Left colon (tissue), 2 donors: ENCODE measurements at places on chromosomes 7 and 10.

DNA sequence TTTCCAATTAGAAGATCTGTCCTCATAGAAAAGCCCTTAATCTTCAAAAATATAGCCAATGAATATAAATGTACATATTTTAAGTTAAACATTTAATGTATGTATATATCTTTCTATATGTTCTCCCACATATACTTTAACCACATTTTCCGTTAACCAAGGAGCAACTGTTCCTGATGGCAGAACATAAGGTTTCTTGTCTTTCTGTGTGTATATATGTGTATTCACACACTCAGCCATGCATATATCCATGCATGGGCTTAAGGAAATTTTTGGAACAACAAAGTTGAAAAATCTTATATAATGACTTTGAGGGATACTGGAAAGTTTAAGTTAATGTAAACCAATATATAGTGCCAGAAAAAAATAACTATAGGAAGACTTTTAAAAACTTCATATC lies 274.0 kb downstream of the DGKB start:
- no peak for DNase-seq

GRCh38 chr7:35246819-35247218 lies 7.1 kb downstream of the TBX20 start:
- no peak for DNase-seq

DNA sequence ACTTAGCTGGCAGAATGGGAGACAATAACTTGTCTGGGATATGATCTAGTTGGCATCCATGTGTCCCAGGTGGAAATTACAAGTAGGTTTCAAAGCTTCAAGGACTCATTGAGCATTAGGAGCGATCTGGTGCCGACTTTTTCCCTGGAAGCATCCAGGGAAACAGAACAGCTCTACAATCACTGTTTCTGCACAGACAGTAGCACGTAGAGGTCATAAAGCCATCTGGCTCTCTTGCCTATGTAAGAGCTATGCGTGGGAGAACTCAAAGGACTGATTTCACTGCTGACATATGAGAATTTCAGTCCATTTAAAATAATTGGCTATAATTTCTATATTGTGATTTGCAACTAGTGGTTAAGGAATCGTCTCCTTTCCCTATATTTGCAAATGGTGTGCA lies 791.7 kb downstream of the REEP3 start:
- DNase-seq = no peak

DNA sequence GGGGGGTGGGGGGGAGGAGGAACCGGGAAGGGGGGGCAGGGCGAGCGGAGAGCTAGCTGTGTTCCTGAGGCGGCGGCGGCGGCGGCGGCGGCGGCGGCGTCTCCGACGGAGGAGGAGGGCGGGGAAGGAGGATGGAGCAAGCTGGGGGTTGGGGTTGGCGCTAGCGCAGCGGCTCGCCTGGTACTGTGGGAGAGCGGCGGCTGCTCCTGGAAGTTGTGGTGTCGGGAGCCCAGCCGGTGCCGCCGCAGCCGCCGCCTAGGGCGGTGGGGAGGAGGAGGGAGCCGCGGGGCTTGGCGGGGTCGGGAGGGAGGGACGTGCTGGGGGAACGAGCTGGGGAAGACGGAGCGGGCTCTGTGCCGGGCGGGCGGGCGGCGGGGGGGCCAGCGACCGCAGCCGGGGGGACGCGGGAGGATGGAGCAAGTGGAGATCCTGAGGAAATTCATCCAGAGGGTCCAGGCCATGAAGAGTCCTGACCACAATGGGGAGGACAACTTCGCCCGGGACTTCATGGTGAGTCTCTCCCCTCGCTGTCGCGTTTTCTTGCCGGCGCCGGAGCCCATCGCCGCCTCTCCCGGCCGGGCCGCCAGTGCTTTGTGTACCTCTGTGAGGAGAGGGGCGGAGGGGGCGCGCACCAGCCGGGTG lies at the start of gene PTPN12:
Gene PTPN12 (plus strand): TSS at position 160 of the 642 bp plus-strand sequence. CDS start 252 bp downstream, at position 412.
- no peak for DNase-seq

DNA sequence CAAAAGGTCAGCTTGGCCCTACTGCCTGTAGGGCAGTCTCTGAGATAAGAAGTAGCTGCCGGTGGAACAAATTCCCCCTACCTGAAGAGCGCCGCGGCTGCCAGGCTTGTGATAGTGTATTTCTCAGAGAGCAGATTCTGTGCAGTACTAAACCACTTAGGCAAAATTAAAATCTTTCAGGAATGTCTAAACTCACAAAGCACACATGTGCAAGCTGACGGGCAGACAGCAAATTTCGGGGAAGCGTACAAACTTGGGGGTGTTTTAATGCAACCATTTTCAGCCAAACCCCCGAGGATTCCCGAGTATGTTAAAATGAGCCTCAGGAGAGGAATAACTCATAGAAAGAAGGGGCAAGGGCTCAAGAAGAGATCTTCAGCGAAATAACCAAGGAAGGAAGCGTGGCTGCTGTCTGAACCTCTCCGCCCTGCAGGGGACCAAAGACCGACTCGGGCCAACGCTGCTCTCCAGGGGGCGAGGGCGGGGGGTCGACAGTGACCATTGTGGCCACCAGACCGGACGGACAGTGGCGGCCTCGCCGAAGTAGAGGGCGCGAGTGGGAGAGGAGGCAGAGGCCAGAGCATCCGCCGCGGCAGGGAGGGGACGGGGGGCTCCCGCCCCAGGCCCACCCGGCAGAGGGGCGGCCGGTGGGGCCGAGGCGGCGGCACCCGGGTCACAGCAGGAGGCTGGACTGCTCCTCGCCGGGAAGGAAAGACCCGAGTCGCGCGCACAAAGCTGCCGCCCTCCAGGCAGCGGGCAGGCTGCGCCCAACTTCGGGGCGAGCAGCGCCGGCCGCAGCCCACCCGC lies 819 bp downstream of the HYCC1 start:
- no peak for DNase-seq

DNA sequence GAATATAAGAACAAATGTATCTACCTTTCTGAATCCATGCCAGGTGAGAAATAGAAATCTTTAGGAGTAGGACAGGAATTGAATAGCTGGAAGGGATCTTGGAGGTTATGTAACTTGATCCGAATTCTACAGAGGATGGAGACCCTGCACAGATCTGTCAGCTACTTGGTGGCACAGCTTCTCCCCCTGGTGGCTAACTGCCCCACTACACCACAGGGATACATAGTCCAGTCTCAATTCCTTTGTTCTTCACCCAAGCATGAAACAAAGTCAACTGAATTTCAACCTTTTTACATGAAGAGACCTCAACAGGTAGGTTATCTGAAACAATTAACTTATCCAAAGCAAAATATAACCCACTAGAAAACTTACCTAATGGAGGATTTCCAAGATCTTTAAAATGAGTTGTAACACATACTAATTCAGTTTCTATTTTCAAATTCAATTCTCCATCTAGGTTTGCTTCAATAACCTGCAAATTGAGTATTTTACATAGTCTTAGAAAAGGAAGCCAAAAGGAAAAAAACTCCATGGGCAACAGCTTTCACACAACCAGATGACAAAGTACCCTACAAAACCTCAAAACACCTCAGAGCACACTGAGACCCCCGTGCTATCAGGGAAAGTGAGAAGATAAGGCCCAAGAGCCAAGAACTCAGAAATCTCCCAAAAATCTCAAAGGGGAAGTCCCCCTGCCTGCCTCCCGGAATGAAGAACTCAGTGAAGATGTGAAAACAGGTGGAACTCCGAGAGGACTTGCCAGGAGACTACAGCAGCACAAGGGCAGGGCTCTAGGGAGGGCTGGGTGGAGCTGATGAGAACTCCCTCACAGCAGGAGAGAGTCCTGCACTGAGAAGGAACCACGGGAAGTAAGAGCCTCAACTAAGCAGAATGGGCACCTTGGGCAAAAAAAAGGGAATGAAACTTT lies 10.3 kb downstream of the HUS1 start:
- DNase-seq = peak; percentile 82

GRCh38 chr7:90570373-90570959 lies 25.7 kb upstream of the CDK14 start:
- DNase-seq = no peak

- no peak for DNase-seq
Observed at GRCh38 chr10:82190432-82191260, 315.7 kb downstream of the NRG3 start.

DNA sequence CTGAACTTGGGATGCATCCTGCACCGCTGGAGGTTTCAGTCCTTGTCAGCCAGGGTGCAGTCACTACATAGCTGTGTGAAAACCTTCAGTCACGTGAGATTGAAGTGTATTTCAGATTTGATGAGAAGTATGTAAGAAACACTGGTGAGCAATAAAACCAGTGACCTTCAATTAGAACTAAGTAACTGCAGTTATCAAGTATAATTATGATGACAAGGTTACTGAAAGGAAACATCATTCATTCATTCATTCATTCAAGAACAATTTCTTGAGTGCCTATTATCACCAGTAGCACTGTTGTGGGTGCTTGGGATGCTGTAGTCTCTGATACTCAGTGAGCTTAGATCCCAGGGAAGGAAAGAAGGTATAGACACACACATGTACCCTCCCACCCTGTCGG lies 33.6 kb downstream of the RHEB start:
- DNase-seq = no peak

GRCh38 chr10:10755490-10755889 lies 262.2 kb upstream of the CELF2 start:
- DNase-seq = no peak

GRCh38 chr7:106807474-106807873 lies 57.6 kb upstream of the PIK3CG start:
- DNase-seq = no peak
